Fibroblast of skin of right quadriceps (primary cell): ENCODE measurements at places on chromosomes 12 and 14.

- DNase-seq, result no peak
Measured at GRCh38 chr14:60958146-60958545, 22.7 kb downstream of the TRMT5 start.

DNA sequence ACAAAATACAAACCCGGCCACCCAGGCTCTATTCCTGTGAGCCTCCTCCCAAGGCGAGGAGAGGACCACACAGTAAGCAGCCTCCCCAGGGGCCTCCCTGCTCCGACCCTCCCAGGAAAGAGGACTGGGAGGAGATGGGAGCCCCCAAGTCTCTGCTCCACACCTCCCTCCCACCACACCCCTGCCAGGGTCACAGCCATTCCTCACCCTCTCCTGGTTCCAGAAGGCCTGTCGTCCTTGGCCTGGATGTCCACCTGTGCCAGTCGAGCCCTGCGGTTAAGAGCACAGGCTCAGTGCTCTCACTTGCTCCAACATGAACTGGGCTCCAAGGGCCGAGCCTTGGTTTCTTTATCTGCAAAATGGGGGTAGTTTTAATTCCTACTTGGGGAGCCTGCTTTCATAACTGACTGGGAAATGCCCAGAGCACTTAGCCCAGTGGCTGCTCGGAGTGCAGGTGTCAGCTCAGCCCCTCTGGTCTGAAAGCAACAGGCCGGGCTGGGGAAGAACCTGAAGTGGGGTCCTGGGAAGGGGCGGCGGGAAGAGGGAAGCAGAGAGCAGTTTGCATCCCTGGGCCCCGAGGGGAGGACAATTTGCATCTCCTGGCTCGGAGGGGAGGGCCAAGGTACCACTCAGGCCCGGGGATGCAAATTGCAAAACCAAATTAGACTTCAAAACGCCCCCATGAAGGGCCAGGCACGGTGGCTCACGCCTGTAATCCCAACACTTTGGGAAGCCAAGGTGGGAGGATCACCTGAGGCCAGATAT, 23.6 kb downstream of the TCHP start:
- no peak for DNase-seq

GRCh38 chr12:25495331-25496097, 57.6 kb downstream of the LMNTD1 start:
- peak; percentile 92 for DNase-seq

DNA sequence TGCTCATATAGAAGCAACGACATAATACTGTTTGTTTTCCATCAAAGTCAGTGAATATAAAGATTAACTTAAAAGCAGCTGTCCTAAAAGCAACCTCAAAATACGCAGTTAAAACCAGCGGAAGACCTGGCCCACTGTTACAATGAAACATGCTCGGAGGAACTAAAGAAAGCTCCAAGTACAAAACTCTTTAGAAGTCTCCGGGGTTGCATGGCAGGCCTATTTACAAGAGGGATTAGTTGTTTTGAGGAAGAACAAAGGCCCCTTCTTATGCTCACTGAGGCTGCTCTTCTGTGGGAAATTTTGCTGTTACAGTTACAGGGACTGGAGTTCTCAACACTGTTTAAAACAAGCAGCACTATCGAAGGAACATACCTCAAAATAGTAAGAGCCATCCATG, 75.9 kb upstream of the C12orf71 start:
- no peak for DNase-seq

GRCh38 chr14:77142005-77142800, 612 bp upstream of the ZDHHC22 start:
- DNase-seq, result no peak

GRCh38 chr12:23847857-23848256, 101.6 kb downstream of the SOX5 start:
- no peak for DNase-seq

- no peak for DNase-seq
Measured at GRCh38 chr14:98259881-98260280, 1012.1 kb downstream of the BCL11B start.

DNA sequence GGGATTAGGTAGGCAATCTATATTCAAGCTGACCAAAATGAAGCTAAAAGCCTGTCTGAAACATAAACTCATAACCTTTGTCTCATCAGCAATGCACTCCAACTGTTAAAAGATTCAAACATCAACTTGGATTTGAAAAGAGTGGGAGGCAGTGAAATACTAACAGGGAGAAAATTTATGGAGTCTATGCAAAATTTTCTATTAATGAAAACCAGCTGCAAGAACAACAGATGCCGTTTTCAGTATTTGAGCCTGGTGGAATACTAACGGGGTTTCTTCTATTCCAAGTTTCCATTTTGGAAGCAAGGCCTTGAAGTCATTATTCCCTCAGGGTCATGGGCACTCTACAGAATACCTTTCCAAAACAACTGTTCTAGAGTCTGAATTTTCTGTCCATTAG, 88.3 kb downstream of the LRP6 start:
- DNase-seq, result peak; percentile 45

DNA sequence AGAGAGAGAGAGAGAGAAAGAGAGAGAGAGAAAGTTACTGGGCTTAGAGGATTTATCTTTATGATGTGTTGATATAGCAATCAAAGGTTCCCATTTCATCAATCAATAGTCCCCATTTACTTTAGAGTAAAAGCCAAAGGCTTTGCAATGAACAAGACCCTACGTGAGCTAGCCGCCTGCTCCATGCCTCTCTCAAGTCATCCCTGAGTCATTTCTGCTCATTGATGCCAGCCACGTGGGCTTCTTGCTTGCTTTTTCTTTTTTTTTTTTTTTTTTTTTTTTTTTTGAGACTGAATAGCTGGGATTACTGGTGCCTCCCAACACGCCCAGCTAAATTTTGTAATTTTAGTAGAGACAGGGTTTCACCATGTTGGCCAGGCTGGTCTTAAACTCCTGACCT, 70.9 kb downstream of the GPR135 start:
- DNase-seq, result no peak

- no peak for DNase-seq
Measured at GRCh38 chr14:75223664-75224154, 47.3 kb upstream of the TMED10 start.

GRCh38 chr14:33857650-33858049, 93.2 kb downstream of the EGLN3 start:
- no peak for DNase-seq

GRCh38 chr14:46480817-46481216, 170.8 kb downstream of the RPL10L start:
- no peak for DNase-seq

- DNase-seq, result peak; percentile 42
Measured at GRCh38 chr12:21656905-21657325, 727 bp downstream of the LDHB start.

- no peak for DNase-seq
Measured at GRCh38 chr12:71727958-71728357, 26.7 kb upstream of the RAB21 start.

GRCh38 chr12:21771311-21771710, 3.2 kb downstream of the KCNJ8 start:
- DNase-seq, result peak; percentile 50

DNA sequence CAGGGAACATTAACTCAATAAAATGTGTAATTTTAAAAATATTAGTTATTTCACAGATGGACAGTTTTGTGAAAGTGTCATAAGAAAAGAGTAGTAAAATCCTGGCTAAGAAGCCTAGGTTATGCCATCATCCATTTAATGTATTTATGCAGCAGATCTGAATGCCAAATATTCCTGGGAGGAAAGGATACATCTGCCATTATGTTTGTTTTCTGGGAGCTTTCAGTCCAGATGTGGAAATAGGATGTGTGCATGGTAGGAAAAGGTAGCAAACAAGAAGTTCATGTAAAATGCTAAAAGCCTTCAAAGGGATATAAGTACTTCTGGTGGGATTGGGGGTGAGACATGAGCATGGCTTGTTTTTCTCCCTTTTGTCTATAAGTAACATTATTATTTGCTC, 27.0 kb upstream of the CLEC14A start:
- no peak for DNase-seq

GRCh38 chr12:108103517-108103916, 25.6 kb upstream of the WSCD2 start:
- no peak for DNase-seq

GRCh38 chr12:68245180-68246021, 8.0 kb downstream of the IL22 start:
- DNase-seq, result peak; percentile 32

DNA sequence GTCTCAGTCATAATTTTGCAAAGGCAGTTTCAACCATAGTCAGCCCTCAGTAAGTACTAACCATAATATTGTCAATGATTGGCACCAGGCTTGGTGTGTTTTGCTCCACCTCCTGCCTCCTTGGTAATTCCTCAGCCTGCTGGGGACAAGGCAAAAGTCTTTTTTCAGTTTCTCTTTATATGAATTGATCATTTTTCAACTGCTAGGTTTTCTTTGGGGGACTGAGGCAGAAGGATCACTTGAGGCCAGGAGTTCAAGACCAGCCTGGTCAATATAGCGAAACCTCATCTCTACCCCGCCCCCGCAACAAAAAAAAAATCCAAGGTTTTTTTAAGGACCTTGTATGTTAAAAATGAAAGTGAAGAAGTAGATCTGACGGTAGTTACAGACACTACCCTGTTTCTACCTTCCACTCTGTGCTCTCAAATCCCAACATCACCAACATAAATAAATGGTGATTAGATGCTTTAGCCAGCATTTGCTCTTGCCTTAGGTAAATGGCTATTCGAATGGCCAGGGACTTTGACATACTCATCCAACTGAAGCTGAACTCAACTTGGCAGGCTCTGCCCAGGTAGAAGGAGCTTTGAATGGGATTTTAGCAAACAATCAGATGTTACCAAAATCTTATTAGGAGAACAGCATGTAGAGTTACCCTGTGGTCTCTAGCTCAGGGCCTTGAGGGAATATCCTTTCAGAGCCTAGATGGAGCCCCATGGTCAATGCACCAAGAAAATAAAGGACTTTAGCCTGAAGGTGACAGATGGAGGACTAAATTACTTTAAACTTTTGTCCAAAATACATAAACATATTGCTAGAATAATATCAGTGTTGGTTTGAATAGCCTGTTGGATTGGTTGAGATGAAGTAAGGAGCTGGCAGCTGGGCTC, 126.9 kb upstream of the AMIGO2 start:
- DNase-seq, result no peak
